SHP77 treated with DMSO at 0.1 percent for 48 hours (cell line): ENCODE measurements at places on chromosomes 6 and 20.

- DNase-seq = no peak
These were observed 12.9 kb downstream of the IPCEF1 start for GRCh38 chr6:154343473-154344308.

DNA sequence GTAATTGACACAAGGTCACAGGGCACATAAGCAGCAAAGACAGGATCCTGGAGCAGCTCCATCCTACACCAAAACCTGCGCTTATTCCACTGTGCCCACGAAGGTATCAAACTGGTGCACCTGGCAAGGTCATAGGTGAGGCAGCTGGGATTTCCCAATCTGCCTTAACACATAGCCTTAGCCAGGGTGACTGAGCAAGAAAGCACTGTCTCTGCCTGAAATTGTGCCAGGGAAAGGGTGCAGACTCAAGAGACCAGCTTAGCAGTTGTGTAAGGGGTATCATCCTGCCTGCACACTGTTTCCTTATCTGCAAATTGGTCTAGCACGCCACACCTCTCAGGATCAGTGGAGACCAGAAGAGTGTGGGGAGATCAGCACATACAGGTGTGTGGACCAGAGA is 82.8 kb downstream of the MAFB start:
- DNase-seq = no peak

DNA sequence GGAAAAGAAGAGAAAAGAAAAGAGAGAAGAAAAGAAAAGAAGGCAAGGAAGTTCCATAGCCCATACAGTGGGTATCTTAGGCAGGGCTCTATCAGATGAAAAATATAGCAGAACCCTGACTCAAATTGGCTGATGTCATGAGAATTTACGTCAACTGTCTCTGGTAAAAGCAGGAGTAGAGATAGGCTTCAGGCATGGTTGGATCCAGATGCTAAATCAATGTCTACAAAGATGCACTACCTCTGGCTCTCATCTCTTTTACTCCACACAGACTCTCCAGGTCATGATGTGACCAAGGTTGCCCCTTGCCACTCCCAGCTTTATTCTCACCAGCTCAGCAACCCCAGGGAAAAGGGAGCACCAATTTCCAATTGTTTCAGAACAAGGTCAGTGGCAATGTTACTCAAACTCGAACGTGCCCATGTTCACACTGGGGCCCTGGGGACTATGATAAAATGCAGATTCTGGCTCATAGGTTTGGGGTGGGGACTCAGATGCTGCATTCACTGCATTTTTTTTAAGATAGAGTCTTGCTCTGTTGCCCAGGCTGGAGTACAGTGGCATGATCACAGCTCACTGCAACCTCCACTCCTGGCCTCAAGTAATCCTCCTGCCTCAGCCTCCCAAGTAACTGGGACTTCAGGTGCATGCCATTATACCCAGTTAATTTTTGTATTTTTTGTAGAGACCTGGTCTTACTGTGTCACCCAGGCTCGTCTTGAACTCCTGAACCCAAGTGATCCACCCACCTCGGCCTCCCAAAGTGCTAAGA is 33.4 kb upstream of the PTGIS start:
- no peak for DNase-seq

GRCh38 chr6:159806021-159806458 is 6.0 kb downstream of the PNLDC1 start:
- no peak for DNase-seq

DNA sequence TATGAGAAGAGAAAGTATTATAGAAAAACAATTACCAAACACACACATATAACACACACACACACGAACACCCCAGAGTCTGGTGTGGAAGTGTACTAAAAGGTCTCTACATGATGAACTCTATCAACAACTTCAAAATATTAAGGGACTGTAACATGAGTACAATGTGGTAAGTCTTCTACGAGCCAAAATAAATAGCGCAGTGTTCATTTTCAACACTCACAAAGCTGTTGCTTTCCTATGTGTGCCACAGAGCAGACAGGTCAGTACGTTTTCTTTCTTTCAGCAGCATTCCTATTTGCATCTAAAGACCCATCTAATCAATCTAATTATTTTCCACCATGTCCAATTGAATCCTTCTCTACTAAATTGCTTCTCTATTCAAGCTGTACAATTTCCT is 12.1 kb upstream of the CNKSR3 start:
- no peak for DNase-seq

DNA sequence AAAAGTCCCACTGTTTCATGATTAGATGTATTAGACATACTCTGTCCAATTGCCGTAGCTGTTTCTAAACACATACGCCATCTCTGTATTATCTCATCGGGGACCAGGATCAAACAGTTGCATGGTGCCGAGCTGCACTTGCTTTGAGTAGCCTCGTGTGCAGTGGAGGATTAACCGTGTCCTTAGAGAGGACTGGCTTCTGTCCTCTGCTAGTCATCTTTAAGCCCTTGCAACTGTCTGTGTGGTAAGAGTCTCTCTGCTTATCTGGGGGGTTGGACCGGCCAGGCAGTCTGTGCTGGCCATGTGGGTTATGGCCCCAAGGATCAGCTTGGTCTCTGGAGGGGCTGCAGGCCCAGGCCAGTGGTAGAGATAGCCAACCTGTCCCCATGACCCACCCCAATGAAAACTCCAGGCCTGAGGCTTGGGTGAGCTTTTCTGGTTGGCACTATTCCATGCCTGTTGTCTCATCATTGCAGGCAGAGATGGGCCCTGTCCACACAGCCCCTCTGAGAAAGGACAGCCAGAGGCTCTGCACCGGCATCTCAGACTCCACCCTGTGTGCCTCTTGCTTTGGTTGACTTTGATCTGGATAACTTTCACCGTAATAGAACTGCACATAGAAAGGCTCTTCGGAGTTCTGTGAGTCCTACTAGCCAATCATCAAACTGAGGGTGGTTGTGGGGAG is 137.3 kb upstream of the SNX9 start:
- DNase-seq = no peak

DNA sequence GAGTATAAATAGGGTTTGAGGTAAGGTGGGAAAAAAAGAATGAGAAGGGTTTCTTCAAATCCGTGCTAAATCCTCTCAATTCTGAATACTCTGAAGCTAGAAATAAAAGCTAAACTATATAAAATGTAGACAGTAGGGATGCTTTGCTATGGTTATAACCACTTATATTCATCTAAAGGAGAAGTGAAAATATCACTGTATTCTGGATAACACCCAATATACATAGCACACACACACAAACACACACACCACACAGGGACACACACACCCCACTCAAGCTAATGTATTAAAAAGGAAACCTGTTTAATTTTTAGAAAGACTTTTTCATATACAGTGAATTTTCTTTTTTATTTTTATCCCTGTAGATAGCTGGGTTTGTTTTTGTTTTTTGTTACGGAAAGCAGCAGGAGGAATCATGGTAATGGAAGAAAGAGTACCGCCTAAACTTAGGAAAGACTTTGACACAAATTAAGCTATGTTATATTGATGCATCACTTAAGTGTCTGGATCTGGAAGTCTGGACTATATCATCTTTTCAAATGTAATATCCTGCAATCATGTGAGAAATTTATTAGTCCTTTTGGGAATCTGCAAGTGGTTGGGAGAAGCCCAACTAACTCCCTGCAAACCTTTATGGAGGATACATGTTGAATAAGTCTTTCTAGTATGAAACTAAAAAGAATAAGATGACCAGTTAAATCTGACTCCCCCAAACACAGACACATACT is 68.4 kb upstream of the FABP7 start:
- DNase-seq = no peak

DNA sequence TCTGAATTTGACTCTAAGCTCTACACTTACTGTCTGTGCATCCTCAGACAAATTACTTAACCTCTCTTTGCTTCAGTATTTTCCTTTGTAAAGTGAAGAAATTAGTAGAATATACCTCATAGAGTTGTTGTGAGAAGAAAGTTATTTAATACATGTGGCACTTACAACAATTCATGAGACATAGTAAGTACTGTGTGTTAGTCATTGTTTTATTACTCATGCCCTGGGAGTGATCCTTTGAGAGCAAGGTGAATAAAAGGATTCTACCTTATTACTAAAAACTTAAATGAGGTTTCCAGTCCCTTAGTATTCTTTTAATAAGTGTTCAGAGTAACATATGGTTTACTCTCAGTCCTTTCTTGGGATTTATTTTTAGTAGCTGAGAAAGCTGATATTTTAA is 233.6 kb upstream of the MAP3K7 start:
- DNase-seq = no peak

DNA sequence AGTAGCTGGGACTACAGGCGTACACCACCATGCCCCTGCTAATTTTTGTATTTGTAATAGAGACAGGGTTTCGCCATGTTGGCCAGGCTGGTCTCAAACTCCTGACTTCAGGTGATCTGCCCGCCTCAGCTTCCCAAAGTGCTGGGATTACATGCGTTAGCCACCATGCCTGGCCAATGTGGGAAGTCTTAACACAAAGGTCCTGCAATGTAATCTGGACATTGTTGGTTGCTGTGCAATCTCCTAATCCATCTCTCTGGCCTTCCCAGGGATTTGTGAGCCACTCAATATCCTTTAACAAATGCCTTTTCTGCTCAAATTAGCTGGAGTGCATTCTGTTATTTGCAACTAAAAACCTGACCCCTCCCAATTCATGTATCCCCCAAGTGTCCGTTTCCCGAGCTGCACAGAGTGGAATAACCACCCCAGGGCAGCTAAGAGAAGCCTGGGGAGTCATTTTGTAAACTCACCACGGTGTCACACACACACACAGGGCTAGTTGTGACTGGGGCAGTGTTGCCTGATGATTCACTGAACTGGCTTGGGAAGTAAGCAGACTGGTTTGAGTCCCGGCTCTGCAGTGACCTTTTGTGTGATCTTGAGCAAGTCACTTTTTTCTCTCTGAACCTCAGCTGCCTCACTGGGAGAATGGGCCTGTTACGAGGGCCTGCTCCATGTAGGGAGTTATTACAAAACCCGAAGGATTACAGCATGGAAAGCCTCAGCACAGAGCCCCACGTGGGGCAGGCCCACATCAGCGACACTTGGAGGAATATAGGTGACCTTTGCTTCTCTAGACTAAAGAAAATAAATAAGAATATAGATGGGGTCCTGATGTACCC is 152.3 kb downstream of the ZMYND8 start:
- no peak for DNase-seq

GRCh38 chr6:75620381-75621304 is 19.0 kb downstream of the SENP6 start:
- no peak for DNase-seq

DNA sequence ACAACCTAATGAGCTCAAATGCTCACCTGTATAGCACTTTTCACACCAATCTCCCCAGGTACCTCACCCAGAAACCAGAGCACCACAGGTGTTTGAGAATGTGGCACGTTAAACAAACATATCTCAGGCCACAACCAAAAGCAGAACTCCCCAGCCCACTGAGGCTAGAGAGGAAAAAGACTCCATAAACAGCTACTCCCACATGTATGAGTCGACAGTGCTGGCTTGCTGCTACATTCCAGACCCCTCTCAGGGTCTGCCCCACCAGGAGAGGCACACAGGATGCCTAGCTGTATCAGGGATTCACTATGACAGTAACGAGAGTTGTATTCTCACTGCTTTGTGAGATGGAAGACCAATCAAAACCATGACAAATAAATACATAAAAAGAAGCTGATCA is 242.6 kb upstream of the ARID1B start:
- DNase-seq = no peak

DNA sequence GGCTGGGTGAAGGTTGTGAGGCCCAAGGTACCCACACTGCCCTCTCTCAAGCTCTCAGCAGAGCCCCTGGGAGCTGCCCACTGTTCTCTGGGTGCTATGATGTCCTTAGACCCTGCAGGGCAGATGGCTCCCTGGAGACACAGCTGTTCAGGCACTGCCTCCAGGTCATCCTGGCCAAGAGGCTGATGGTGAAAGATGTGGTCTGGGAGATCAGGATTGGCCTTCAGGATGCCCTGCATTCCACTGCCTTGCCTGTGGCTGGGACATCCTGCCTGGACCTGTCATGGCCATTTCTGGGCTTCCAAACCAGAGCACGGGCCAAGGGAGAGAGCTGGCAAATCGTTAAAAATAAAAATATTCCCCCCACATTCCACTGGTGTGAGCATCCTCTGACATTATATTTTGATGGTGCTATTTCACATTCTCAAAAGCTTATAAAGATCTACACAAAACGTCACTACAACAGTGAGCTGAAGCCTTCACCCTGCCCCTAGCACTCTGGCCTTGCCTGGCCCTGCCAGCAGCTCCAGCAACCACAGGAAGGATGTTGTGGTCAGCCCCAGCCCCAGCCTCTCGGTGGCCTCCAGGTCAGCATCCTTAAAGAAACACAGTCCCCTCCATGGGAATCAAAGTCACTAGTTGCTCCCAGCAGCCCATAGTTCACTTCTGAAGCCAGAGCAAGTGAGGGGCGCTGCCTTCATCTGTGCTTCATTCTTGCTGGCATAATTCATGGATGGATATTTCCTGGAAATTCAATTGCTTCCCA is 13.5 kb upstream of the KCNK16 start:
- no peak for DNase-seq

DNA sequence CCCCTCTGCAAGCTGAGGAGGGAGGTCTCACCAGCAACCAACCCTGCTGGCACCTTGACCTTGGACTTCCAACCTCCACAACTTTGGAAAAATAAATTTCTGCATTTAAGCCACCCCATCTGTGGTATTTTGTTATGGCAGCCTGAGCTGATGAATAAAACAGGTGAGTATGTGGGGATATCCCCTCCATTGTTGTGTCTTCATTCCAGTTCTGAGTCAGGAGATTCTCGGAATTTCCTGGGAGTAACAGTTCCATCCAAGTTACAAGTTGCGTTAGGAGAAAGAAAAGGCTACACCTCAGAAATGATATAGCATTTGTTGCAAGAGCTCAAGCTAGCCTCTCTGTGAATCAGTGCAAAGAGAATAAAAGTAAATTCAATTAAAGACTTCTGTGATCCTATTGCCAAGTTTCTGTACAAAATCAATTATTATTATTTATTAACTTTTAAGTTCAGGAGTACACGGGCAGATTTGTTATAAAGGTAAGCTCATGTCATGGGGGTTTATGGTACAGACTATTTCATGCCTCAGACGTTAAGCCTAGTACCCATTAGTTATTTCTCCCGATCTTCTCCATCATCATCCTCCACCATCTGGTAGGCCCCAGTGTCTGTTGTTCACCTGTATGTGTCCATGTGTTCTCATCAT is 153.0 kb downstream of the NKAIN2 start:
- no peak for DNase-seq

DNA sequence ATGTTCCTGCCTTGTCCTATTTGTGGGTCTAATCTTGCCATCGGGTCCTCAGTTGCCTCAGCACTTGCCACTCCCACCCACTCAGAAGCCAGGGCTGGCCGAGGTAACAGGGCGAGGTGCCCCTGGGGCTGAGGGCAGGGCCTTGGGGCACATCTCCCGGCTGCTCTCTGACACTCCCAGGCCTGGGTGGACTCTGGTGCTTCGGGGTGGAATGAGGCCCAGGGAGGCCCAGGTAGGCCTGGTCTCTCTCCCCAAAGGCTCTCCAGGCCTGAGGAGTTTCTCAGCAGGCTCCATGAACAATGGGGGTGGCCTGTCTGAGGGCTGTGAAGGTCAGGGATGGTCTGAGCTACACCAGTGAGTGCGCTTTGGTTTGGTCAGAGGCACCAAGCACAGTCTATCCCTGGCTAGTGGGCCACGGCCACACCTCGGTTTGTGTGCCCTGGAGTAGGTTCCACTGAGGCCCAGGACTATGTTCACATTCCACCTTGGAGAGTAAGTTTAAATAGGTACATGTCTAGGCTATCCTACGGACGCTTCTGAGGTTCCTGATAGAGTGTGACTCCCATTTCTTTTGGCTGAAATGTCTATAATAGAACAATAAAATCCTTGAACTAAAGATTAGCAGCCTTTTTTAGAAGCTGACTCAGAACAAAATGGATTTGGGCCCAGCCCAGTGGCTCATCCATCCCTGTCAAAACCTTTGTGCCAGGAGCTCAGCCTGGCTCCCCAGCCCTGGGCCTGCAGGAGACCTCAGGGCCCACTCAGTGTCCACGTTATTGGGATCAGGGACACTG is 78.8 kb downstream of the SLC24A3 start:
- no peak for DNase-seq
